Stimulated activated CD4-positive, alpha-beta T cell treated with anti-CD3 and anti-CD28 coated beads, Interleukin-15, amount 100 ng/mL, for 24 hours (primary cell): ENCODE measurements at places on chromosomes 4 and X.

- DNase-seq: no peak
These were observed 68.6 kb downstream of the DIAPH2 start for GRCh38 chrX:96753230-96753629.

- no peak for DNase-seq
These were observed 1.1 kb upstream of the SLC10A7 start for GRCh38 chr4:146522869-146523205.

- DNase-seq: no peak
These were observed 1.2 kb downstream of the MSMO1 start for GRCh38 chr4:165328708-165329107.

- no peak for DNase-seq
These were observed 599.6 kb upstream of the LCORL start for GRCh38 chr4:18621186-18621585.

GRCh38 chr4:188975271-188975670, 836.0 kb downstream of the TRIML1 start:
- DNase-seq: no peak
